GOT3 (cell line): ENCODE measurements at places on chromosomes 4 and X.

- DNase-seq, result no peak
Observed at GRCh38 chr4:92231511-92231910, 72.3 kb upstream of the GRID2 start.

- no peak for DNase-seq
Observed at GRCh38 chrX:114049063-114049462, 534.8 kb upstream of the HTR2C start.

GRCh38 chrX:74421036-74421739 lies at the start of gene SLC16A2:
TSS of gene SLC16A2 (plus strand) at chrX:74421493. CDS start at chrX:74421638, 145 bp downstream.
- peak; percentile 20 for DNase-seq

- no peak for DNase-seq
Observed at GRCh38 chr4:142265536-142265935, 580.6 kb downstream of the INPP4B start.

DNA sequence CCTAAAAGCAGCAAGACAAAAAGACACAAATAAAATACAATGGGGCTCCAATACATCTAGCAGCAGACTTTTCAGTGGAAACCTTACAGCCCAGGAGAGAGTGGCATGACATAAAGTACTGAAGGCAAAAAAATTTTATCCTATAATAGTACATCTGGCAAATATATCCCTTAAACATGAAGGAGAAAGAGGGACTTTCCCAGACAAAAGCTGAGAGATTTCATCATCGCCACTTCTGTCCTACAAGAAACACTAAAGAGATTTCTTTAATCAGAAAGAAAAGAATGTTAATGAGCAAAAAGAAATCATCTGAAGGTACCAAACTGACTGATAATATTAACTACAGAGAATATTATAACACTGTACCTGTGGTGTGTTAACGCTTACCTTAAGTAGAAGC lies 86.4 kb downstream of the ANKRD17 start:
- no peak for DNase-seq

DNA sequence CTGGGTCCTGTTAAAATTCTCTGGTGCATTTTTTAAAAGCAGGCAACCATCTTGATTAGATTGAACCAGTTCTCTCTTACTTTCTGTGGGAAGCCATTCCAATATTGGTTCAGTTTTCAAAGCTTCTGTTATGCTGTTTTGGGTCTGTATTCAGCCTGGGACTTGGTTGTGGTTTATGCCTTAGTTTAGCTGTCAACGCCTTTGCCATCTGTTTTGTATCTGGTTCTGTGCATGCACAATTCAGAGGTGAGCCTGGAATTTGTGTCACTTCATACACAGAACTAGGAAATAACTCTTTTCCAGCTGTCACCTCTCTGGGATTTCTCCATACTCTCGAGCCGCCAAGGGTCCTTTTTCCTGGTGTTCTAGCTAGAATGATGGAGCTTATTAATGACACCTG lies 46.2 kb downstream of the STAP1 start:
- DNase-seq, result no peak

DNA sequence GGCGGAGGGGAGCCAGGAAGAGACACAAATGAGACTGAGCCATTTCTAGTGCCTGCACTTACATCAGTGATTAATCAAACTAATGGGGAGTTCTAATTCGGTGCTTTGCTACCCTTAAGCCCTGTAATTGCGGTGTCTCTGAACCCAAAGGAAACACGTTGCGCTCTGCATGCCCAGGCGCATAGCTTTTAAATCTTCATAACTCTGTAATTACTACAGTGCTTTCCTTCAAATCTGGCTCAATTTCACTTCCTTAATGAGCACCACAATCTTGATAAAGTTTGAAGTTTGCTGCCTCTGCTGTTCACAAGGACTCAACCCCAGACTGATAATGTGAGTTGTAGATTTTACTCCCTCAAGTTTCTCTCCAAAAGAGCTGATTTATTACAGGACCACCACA lies 5.7 kb upstream of the NHS start:
- no peak for DNase-seq

- no peak for DNase-seq
Observed at GRCh38 chrX:46579250-46579649, 5.7 kb downstream of the CHST7 start.

DNA sequence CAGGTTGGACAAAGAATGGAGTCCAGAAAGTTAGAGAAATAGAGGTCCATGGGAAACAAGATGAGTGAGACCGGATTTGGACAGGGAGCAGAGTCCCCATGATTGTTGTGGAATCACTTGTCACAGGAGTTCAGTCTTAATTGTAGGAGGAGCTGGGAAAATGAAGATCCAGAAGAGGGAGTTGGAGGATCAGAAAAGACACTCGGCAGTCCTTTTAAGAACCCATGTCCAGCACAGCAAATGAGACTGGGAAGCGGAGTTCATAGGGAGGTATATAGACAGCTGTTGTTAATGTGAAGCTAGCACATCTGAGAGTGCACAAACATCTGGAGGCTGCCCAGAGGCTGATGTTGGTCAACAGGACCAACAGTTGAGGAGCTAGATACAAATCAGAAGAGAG lies 111.4 kb upstream of the RXFP1 start:
- no peak for DNase-seq

GRCh38 chr4:187190390-187190789 lies 466.7 kb upstream of the FAT1 start:
- no peak for DNase-seq

GRCh38 chrX:68985135-68985755 lies 156.4 kb downstream of the EFNB1 start:
- DNase-seq, result no peak

DNA sequence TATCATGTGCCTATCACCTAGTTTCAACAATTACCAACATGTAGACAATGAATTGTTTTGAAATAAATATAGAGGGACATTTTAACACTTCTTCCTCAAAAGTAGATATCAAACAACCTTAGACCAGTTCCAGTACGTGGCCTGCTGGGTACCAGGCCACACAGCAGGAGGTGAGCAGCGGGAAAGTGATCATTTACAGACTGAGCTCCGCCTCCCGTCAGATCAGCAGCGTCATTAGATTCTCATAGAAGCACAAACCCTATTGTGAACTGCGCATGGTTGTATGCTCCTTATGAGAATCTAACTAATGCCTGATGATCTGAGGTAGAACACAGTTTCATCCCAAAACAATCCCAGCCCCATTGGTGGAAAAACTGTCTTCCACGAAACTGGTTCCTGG lies 6.5 kb downstream of the BBS7 start:
- DNase-seq, result no peak

- no peak for DNase-seq
Observed at GRCh38 chrX:56762707-56763555, 33.9 kb downstream of the NBDY start.

DNA sequence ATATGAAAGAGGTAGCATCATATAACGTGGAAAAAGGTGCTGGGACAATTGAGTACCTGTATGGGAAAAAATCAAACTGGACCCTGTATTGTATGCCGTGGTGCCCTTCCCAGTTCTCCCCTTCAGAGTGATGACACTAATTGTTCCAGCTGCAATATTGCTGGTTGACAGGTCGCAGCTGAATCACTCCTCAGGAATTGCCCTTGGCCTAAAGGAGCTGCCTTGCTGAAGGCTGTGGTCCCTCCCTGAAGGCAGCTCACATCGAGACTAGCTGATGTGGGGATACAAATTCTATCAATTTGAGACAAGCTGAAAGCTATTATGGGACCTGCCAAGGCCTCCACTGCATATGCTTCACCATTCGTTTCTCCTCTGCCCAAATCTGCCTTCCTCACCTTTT lies 39.3 kb upstream of the CXCL8 start:
- DNase-seq, result no peak

DNA sequence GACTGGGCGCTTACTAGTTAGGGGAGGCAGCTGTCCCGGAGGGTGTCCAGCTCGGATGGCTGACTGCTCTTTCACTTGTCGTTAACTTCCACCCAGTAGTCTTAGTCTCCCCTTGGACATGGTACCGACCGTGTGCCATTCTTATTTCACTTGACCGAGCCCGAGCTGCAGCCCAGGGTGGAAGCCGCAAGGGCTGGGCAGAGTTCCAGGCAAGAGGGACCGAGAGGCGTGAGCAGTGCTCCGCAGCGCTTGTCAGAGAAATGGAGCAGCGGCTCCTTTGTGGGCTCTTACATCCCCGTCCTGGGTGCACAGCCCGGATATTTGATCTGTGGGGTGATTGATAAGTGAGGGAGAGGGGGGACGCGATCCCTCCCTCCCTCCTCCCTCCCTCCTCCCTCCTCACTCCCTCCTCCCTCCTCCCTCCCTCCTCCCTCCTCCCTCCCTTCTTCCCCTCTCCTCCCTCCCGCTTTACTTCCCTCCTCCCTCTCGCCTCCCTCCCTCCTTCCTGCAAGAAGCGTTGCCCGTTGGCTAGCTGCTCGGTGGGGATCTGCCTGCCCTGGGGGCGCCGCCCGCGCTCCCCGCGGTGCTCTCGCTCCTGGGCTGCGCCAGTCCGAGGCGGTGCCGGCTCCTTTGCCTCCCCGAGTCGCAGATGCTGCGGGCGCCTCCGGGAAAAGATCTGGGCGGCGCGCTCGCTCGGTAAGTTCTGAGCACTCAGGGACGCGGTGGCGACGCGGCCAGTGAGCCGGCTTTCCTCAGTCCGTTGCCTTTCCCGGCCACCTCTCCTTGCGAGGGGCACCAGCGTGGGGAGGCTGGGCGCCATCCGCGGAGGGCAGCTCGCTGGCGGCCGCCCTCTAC lies at the start of gene SLITRK2:
Gene SLITRK2, plus strand, starts transcription at position 499 of the 855 bp plus-strand sequence. CDS start 4,597 bp downstream, outside the sequence.
- DNase-seq, result no peak

DNA sequence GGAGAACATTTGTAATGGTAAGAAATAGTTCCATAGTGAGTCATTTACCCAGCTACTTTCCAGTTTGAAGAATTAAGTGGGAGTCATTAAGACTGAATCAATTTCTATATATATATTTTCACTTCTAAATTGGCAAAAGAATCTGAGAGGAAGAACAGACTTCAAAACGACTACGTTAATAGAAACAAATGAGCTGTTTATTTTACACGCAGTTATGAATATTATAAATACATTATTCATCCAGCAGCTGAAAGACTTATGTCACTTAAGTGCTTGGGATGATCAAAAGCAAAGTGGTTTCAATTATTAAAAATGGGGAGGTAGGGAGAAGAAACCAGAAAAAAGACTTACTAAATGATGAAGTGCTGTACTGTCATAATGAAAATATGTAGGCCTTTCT lies 260.5 kb upstream of the DDX53 start:
- no peak for DNase-seq

DNA sequence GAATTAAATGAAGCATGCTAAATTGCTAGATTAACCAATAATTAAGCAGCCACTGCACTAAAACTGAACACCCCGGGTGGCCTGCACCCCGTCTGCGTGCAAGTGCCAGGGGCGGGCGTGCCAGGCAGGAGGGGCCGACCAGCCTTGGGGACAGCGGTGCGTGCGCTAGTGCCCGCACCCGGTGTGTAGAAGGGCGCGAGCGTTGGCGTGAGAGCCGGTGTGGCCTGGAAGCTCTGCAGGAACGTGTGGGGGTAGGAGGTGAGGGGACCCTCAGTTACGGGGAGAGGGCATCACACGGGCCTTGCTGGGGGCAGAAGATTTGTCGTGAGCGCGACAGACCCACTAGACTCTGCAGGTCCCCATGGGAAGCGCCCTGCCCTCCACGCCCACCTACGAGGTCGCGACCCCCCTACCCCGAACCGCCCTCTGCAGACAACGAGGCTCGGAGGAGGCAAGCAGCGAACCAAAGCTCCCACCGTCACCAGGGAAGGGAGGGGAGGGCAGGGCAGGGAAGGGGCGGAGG lies 105.8 kb downstream of the FAM53A start:
- no peak for DNase-seq

GRCh38 chrX:154097003-154097588 lies 421 bp downstream of the MECP2 start:
- DNase-seq, result no peak

- DNase-seq, result no peak
Observed at GRCh38 chrX:74579597-74580198, 34.7 kb downstream of the RLIM start.

GRCh38 chr4:61379406-61379805 lies 179.3 kb downstream of the ADGRL3 start:
- no peak for DNase-seq

DNA sequence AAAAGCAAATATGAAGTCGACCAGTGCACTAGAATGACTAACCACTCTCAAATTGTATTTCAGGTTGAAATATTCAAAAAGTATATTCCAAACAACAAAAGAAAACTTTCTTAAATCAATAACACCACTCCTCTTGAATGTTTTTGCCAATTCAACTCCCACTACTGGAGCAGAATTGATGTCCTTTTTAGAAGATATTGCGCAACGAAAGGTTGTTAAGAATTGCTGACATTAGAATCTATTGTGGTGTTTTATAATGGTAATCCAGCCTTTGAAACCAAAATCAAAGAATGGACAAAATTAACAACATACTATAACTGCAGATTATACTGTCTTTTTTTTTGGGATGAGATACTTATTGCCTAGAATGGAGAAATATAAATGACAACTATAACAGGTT lies 331.3 kb downstream of the GRXCR1 start:
- no peak for DNase-seq

- no peak for DNase-seq
Observed at GRCh38 chr4:26059391-26060154, 145.6 kb downstream of the SMIM20 start.

GRCh38 chrX:24026432-24026831 lies 554 bp downstream of the KLHL15 start:
- DNase-seq, result no peak

- no peak for DNase-seq
Observed at GRCh38 chrX:2701600-2701999, 10.5 kb downstream of the CD99 start.

DNA sequence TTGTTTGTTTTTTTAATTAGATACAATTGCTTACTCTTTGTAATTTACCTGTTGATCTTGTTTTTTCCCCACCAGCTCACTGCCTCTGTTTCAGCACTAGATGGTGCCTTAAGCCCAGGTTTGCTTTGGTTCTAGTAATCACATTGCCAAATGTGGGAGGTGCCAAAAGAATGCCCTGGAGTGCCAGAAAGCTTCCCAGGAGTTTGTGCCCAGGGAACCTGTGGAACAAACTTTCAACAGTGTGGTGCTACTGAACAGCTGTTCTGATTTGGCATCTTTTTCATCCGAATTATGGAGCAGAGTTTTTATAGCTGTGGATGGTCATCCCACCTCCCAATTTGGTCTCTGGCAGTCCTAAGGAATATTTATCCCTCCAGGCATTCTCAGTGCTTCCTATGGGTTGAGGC lies 1000.7 kb downstream of the STIM2 start:
- DNase-seq, result no peak

DNA sequence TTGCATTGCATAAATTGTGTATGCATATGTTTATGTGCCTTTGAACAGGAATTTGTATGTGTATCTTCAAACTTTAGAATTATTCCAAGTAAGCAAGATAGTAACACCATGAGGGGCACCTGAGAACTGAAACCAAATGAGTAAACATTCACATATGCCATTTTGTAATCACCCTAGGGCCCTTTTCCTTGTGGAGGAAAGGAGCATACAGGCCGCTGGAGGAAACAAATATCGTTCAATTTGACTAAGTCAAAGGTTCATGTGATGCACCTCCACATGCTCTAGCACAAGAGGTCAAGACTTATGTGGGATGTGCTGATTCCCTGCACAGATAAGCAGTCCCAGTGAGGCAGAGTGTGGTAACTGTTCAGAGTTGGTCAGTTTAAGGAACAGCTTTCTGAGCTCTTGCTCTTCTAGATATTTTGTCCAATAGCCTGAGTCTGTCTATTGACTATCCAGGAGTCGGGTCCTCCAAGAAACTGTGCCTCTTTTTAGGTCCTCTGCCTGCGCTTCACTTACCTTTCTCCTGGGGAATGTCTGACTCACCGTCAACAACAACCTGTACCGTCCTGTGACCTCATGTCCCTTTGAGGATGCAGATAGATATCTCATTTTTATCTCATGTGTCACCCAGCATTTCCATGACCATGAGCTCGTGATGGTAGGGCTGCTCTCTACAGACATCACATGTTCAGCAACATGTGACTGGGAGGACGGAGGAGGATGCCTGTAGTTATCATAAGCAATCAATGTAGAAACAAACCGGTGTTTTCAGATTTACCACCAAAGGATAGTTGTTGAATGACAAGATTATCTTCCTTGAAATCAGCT lies 196.9 kb downstream of the NWD2 start:
- DNase-seq, result no peak
